ENCODE measurements at places on chromosomes 2 and 18.

DNA sequence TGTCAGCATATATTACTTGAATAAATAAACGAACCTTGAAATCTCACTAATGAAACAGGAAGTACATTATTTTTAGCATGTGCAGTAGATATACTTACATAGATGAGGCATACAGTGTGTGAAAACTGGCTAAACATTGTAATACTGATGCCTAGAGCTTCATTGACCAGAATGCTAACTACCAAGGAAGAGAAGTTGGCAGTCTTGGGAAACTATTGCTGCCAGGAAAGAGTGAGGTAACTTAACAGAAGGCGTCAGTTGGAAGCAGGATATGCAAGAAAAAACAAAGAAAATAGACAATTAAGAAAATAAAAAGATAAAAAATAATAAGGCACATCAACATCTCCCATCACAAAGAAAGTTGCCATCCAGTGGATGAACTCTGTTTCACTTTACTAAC lies 963.0 kb downstream of the TDRD15 start:
- no peak for DNase-seq

DNA sequence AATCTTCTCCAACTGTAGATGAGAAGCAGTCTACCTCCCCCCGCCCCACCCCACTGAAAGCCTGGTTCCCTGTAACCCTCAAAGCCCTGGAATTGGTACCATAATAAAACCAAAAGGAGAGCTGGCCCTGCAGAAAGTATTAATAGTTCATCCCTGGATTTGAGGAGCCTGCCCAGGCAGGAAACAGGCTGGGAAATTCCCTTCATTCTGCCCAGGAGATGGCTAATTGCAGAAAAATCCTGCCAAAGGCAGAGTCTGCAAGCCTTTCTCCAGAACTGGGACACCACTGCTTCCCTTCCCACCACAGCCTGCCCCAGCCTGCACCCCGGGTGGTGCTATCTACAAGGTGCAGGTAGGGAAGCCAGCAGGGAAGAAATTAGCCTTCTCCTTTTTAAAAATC lies 16.3 kb downstream of the GKN2 start:
- peak; percentile 79 for DNase-seq

GRCh38 chr2:188028739-188029138 lies 262.9 kb upstream of the GULP1 start:
- no peak for DNase-seq

DNA sequence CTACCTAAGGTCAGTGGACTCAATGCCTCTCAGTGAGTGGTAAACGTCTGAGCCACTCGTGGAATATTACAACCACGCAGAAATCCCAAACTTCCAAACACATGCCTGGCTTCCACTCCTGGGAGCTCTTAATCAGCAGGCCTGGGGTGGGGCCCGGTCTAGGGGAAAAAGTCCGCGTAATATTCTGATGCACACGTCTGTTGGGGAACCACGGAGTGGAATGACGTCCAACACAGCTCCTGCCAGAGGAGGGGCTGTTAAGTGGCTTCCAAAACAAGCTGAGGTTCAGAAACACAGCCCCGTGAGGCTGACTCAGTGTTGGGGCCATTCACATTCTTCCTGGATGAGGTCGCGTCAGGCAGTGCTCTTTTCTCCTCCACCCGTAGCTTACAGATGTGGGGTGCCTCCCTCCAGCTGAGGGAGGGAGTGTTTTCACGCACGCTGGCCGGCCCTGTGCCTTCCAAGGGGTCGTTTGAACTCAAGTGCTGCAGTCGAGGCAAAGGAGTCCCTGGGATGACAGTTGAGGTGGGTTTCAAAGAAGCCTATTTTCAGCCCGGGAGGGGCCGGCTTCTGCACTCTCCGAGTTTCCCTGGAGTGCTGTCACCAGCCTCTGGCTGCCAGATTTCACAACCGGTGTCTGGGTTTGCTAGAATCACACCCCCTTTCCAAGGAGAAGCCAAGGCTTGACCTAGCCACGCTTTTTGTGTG lies 73.1 kb downstream of the ACKR3 start:
- DNase-seq: peak; percentile 90

GRCh38 chr2:86020984-86021383 lies 84.7 kb downstream of the POLR1A start:
- peak; percentile 11 for DNase-seq

DNA sequence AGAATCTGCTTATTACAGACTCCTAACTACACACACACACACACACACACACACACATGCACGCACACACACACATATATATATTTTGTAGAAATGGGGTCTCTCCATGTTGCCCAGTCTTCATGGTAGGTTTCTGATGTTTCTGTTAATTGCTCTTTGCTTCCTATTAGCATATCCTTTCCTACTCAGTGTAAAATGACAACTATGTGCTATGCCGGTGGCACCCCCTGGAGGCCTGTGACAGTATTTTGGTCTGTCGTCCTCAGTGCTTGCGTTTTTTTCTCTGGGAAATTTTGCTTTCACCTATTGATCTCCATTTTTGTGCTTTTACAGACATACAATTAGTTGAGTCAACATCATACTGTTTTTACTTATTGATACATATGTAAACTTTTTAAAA lies 322.1 kb downstream of the LRRTM1 start:
- peak; percentile 3 for DNase-seq

GRCh38 chr2:25082002-25082622 lies 40.2 kb downstream of the EFR3B start:
- no peak for DNase-seq

DNA sequence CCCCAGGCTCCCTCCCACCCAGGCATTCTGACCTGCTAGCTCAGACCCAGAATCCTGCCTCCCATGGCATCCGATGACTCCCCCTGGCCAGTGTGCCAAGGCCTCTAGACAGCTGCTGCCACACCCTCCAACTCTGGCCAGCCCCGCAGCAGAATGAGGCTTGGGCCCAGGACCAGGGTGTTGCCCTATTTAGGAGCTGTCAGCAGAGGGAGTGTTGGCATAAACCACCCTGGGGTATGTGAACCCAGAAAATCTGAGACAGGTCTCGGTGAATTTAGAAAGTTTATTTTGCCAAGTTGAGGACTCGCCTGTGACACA lies 134.3 kb downstream of the KLHL29 start:
- no peak for DNase-seq

DNA sequence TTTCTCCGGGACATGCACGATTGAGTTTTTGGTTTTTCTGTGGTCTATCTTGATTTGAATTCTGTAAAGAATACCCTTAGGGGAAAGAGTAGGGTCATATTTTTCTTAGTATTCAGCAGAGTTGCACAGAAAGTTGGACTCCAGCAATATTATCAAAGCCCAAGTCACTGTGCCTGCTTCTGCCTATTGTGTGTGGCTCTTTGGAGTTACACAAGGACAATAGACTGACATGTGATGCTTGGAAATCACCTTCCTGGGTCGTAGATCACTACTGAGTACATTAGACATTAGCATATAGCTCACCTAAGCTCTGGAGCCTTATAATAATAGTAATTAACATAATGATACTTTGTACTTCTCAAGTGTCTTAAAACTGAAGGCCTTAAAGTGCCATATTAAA lies 238.8 kb upstream of the FOSL2 start:
- no peak for DNase-seq

DNA sequence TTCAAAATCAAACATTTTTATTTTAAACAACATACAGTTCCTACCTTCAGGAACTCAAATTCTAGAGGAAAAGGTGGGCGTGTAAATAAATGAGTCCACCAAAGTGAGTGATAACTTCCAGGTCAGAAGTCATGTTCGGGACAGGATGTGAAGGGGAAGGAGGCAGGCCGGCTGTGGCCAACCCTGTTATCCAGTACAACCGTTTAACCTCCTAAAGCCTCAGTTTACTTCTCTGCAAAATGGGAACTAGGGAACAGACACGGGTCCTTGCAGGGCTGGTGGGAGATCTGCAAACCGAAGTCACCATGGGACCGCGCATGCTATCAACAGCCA lies 373 bp downstream of the EIPR1 start:
- DNase-seq: peak; percentile 71

GRCh38 chr2:181861379-181861778 lies 30.2 kb upstream of the ITPRID2 start:
- no peak for DNase-seq

- peak; percentile 84 for DNase-seq
Measured at GRCh38 chr2:102238039-102238756, 51.4 kb downstream of the IL1RL2 start.

DNA sequence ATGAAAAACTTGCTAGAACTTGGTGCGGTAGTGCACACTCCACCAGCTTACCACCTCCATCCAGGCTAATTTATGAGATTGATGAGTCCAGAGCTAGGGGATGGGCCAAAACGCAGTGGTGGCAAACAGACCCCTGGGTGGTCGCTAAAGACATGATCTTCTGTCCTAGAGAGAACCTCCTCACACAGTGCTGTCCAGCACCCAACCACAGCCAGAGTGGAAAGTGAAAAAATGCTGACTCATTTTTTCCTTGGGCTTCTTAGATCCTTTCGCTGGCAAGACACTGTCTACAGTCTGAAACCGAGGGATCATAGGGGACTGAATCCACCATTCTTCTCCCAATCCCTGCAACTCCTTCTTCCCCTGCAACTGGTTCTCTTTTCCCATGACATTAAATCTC lies 4.1 kb downstream of the ANTXR1 start:
- peak; percentile 22 for DNase-seq

GRCh38 chr2:30248791-30249190 lies 17.5 kb downstream of the LBH start:
- no peak for DNase-seq

GRCh38 chr2:98545591-98545990 lies 62.7 kb downstream of the COA5 start:
- no peak for DNase-seq

DNA sequence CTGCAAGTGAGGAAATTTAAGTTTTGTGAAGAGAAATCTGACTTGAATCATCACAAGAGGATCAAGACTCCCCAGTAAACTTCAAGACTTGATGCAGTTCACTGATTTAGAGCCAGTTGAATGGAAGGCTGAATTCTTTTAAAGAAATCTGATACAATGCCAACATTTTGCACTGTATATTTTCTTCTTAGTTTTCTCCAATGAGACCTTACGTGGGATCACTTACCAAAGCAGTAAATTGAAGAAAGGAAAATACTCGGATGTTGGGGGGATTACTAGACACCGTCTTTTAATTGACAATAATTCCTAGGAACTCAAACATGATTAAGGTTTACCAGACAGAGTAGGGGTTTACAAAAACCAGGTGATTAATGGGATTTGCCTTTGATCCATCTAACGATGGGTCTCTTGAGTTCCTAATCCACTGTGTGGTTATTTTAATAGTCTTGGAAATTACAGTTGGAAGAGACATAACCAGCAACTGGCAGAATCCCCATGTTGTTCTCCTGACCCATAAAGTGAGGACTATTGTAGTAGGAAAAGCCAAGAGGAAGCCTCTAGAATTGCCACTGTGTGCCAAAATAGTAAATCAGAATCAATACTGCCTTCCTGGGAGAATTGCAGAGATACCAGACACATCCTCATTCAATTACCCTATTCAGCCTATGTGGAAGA lies 354.5 kb downstream of the PID1 start:
- DNase-seq: no peak

DNA sequence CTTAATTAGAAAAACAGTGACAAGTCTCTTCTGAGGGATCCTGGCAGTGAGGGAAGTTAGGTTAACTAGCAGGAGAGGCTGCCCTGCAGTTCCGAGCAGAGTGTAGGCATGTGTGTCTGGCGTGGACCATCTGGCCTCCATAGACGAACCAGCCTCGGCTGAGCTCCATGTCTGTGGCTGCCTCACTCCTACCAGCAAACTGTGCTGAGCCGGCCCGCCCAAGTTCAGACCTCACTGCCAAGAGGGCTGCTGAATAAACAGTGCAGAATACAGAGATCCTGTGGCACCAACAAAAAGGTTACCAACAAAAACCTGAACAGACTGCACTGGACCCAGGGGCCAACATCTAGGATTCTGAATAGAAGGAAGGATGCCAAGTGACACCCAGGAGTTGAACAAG lies 27.3 kb downstream of the INO80C start:
- DNase-seq: no peak

DNA sequence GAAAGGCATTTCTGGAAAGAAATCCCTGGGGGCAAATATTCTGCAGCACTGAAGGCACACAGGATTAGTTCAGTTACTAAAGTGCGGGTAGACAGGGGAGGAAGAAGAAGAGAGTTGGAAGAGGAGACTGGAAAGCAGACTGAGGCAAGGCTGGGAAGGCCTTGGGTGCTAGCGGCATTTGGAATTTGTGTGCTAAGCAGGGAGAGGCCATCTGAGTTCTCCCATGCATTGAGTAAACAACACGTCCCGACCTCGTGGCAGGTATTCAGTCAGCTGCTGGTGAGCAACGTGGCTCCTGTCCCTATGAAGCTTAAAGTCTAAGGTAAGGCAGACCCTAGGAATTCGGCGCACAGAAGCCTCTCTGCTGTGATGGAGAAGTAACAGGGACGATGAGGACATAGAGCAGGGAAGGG lies 30.7 kb downstream of the ATP8B1 start:
- no peak for DNase-seq

- no peak for DNase-seq
Measured at GRCh38 chr2:118056165-118056534, 32.1 kb upstream of the INSIG2 start.

- no peak for DNase-seq
Measured at GRCh38 chr2:196566961-196567666, 72.4 kb upstream of the CCDC150 start.

- peak; percentile 37 for DNase-seq
Measured at GRCh38 chr18:63697097-63697660, 5.6 kb upstream of the SERPINB11 start.

DNA sequence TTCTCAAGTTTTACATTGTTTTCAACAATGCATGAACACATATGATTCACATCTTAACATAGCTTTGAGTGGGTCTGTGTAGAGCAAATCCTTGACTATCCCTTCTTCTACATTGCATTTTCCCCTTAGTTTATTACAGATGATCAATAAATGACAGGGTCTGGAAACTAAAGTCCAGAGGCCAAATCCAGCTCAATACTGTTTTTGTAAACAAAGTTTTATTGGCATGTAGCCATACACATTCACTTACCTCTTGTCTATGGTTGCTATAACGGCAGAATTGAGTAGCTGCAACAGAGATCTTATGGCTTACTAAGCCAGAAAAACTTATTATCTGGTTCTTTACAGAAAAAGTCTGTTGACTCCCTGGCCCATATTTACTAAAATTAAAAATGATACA lies 12.8 kb downstream of the FANCL start:
- no peak for DNase-seq

GRCh38 chr2:4122726-4123125 lies 419.4 kb downstream of the DCDC2C start:
- DNase-seq: no peak

GRCh38 chr18:74259347-74259746 lies 32.4 kb downstream of the CYB5A start:
- DNase-seq: no peak

DNA sequence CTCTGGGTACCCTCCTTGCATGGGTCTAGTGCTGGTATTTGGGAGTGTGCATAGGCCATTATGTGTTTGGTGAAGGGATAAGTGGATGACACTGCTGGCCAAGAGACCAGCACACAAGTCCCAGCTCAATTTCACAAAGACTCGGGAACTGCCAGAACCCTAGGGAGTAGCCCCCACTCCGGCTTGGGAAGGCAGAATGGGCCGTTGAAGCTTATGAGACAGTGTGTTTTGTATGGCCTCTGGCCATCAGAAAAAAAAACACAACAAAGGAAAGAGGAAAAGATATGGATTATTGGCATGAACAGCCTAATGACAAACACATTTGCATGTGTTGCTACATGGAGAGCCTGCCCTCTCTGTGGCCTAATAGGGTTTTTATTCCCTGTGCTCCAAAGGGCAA lies 144.2 kb downstream of the TTC32 start:
- DNase-seq: no peak

- DNase-seq: no peak
Measured at GRCh38 chr18:26874283-26874682, 8.8 kb upstream of the AQP4 start.

- no peak for DNase-seq
Measured at GRCh38 chr18:31750273-31750672, 10.4 kb downstream of the SLC25A52 start.

- DNase-seq: no peak
Measured at GRCh38 chr2:20213651-20214565, 11.0 kb downstream of the SDC1 start.

Measured in ELR (cell line).